CD4-positive, alpha-beta memory T cell (primary cell): ENCODE measurements at places on chromosomes 7 and 10. TPM values are rescaled to one million over a fixed set of nuclear protein-coding genes. Genes with fewer than 3 reads are reported as not detected.

DNA sequence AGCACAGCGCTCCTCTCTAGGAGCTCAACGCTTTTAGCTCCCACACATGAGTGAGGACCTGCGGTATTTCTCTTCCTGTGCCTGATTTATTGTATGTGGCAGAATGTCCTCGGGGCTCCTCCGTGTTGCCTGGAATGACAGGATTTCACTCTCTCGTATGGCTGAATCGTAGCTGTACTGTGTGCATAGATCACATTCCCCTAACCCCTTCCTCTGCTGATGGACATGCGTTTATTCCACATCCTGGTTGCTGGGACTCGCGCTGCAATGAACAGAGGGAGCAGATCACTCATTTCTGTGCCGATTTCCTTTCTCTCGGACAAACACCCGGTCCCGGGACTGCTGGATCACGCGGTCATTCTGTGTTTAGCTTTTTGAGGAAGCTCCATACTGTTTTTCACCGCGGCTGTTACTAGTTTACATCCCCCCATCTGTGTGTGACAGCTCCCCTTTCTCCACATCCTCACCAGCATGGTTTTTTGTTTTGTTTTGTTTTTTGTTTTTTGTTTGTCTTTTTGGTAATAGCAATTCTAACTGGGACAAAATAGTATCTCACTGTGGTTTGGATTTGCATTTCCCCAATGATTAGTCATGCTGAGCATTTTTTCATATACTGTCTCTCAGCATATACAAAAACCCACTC, 76.3 kb downstream of the FOXL3 start:
- DNase-seq, result no peak

DNA sequence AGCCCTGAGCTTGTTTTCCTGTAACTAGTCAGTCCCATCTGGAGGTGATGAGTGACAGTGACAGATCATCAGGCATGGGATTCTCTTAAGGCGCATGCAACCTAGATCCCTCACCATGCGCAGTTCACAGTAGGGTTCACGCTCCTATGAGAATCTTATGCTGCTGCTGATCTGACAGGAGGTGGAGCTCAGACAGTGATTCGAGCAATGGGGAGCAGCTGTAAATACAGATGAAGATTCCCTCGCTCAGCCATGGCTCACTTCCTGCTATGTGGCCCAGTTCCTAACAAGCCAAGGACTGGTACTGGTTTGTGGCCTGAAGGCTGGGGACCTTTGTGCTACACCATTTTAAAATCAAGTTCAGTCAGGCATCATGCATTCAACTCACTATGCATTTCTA, 221.7 kb downstream of the KIAA1217 start:
- DNase-seq, result no peak

DNA sequence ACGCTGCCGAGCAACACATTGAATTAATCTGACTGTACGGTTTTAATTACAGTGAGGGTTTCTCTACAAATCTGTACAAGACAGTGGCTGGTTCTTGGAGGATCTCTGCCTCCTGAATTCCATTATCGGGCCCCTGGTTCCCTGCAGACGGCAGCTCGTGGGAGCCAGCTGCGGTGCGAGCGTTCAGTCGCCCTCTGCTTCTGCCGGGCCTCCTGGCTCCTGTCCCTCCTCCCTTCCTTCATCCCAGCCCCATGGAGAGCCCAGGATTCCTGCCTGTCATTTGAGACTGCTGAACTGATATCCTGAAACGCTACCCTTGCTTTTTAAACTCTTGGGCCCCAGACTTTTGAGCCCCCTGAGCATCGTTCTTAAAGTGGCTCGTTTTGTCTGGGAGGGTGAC, 6.6 kb upstream of the DLX6 start:
- DNase-seq, result no peak

- DNase-seq, result peak; percentile 17
These were observed 8.8 kb downstream of the MAFK start for GRCh38 chr7:1539181-1539881.

GRCh38 chr7:6153646-6154541, 118.5 kb downstream of the CYTH3 start:
- DNase-seq, result no peak

LIPJ gene
- polyA plus RNA-seq, result not detected

MUC3A gene
- polyA plus RNA-seq, result not detected

SHTN1 gene
- polyA plus RNA-seq, result not detected
